ENCODE measurements at places on chromosomes 1 and 21.

GRCh38 chr1:119829625-119830024 is 18.4 kb upstream of the REG4 start:
- no peak for DNase-seq

- DNase-seq, result peak; percentile 65
These were observed 5.8 kb downstream of the PERM1 start for GRCh38 chr1:975896-976683.

- no peak for DNase-seq
These were observed 55.8 kb downstream of the RNF187 start for GRCh38 chr1:228542981-228543380.

- no peak for DNase-seq
These were observed 6.7 kb downstream of the PHGDH start for GRCh38 chr1:119718409-119718808.

DNA sequence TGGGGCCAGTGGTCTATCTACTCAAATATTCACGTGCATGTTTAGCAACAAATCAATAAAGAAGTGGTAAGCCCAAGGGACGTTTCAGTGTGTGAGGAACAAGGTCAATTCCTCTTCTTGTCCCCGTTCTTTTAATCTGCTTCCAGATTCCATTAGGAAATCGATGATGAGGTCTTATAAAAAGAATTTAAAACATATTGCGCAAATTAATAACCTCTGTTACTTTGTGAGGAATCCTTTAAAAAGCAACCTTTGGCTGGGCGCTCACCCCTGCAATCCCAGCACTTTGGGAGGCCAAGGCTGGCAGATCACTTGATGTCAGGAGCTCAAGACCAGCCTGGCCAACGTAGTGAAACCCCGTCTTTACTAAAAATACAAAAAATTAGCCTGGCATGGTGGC is 113.0 kb upstream of the TMPRSS2 start:
- no peak for DNase-seq

DNA sequence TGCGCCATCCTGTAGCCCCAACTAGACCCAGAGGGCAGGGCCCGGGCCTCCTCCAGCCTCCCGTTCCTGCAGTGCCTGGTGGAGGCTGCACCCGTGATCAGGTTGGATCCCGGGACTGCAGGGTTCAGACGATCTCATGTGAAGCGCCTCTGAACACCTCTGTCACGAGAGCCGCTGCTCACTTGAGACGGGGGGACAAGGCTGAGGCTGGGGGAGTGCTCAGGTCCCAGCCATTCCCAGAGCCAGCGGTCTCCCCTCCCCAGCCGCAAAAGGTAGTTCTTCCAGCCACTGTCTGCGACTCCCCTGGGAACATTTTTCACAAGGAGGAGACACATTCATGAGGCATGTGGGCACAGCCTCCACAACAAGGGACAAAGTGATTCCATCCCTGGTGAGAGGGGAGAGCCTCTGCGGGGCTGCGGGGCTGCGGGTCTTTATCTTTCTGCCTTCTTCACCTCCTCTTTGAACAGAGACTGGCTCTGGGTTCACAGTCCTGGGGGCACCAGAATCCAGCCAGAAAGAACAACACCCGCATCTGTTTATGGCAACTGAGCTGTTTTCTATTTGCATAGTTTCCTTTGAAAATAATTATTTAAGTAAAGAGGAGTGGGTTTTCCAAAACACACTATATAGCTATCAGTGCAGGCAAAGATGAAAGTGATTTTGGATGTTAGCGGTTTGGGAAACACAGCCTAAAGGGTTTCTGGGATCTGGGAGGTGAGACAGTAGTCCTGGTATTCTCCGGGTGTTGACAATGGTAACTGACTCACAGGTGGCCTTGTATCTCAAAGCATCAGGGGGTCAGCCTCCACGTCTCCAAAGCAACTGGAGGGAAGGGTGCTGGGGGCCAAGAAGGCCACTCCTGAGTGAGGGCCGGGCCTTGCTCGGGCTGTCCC is 13.0 kb upstream of the LDLRAP1 start:
- DNase-seq, result no peak

GRCh38 chr1:175742790-175743459 is 470 bp downstream of the TNR start:
- DNase-seq, result no peak

GRCh38 chr1:63366908-63367214 is 566 bp upstream of the ALG6 start:
- DNase-seq, result no peak

GRCh38 chr1:107277022-107277421 is 136.2 kb downstream of the NTNG1 start:
- DNase-seq, result no peak
